ENCODE measurements at places on chromosomes 1 and 21. TPM values are rescaled to one million over a fixed set of nuclear protein-coding genes. Genes with fewer than 3 reads are reported as not detected.

DNA sequence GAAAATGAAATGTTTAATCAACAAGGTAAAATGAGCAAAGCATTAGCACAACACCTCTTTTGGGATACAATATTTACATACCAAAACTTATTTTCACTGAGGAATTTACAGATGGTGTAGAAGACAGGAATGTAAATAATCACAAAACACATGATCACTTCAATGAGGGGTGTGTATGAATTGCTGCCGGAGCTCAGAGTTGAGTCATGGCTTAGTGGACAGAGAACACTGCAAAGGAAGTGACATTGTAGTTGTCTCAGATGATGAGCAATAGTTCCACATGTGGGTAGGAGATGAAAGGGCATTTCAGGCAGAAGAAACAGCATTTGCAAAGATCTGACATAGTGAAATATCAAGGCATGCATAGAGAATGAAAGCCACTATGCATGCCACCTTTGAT is 5.6 kb upstream of the KPRP start:
- DNase-seq, result no peak

GRCh38 chr1:201769072-201769471 is 59.9 kb upstream of the IPO9 start:
- DNase-seq, result no peak

DNA sequence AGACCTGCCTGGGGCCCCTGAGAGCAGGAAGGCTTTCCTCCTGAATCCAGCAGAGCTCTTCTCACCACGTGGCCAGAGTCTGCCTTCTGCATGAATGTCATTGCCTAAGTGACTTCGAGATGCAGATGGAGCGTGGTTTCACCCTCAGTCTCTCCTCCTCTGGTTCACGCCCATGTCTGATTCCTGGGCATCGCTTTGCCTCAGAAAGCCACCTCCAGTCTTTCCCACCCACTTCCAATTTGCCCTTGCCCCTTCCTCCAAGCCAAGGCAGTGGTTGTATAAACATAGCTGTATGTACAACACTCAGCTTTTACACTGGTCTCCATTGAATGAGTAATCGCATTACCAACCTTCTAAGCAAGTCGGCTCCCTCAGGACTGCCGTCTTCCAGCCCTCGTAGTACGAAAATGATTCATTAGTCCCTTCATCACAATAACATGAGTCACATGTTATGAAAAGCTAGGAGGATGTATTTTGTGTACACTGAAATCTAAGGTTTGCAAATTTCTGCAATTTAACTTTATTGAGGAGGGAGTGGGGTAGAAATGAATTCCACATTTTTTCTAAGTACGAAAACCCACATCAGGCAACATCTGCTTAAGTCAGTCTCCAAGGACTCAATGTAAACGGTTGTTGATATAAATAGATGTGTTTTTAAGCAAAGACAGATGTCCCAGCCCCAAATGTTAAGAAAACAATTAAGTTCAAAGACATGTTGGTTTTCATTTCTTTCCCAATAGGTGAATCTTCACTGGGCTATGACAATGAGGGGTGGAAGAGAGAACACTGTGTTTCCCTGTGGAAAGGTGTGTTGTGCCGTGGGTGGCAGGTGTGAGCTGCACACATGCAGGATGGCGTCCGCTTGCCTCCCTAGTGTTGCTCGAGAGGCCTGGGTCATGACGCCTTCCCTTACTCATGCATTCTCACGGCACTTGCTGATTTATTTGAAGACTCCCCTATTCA is 32.3 kb upstream of the ETS2 start:
- no peak for DNase-seq

DNA sequence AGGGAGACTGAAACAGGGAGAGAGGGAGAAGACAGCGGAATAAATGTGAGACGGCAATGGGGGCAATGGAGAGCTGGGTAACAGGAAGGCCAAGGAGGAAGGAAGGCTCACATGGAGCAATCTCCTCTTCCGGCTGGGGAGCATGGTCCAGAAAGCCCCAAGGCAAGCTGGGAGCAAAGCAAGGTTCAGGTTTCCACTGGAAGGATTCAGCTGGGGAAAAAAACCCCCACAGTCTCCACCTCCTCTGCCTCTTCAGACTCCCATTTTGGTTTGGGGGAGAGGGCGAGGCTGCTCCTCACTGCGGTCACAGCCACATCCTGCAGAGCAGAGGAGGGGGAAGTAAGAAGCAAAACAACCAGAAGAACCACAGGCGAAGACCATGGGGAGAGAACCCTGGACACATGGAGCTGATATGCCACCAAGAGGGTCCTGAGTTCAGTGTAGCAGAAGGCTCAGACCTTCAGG is 650 bp downstream of the TNFAIP8L2 start:
- no peak for DNase-seq

DNA sequence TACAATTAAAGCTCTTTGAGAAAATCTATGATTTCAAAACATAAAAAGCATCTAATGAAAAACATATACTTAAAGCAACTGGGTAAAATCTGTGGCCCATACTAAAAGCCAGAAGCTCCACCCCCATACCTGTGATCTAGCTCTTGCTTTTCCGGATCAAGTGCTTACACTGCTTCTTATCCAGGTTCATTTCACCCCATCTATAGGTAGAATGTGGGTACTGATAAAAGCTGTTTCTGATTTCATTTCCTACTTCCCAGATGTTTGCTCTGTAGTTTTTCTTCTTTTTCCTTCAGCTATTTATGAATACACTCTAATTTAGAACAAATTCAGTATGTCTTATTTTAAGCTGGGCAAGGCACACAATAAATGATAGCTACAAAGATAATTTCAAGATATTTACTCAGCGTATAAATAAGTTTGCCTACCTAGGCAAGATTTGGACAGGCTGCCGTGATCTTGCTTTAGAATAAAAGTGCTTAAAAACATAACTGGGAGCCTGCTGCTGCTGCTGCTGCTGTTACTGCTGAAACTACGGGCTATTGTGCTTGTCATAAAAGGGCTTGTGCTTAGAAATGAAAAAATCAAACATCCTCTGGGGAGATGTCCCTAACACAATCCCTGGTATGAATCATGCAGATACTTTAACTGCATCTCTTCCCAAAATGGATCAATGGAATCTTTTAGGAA is 2.1 kb downstream of the SIPA1L2 start:
- DNase-seq, result no peak

GRCh38 chr21:14917762-14918161 is 147.0 kb downstream of the NRIP1 start:
- no peak for DNase-seq

The HAO2 gene
- total RNA-seq, result not detected

GRCh38 chr1:170204121-170204520 is 58.4 kb downstream of the NTMT2 start:
- DNase-seq, result no peak

GRCh38 chr1:158145173-158145719 is 35.4 kb upstream of the CD1D start:
- no peak for DNase-seq
